ENCODE measurements at places on chromosomes 1 and 21.

DNA sequence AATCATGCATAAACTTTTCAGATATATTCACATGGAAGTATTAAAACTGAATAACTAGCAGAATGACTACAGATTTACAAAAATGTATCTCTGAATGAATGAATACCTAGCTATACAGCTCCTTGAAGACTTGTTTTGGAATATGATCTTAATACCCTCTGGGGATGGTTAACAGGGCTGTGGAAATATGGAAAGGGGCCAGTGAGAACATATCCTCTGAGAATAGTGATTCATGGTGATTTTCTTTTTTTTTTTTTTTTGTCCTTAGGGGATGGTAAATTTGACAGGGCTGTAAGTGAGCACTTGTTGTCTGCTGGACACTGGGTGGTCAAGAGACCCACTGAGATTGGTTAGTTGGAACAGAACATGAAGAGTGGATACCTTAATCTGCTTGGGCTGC is 80.7 kb upstream of the HP1BP3 start:
- DNase-seq: no peak

- no peak for DNase-seq
Measured at GRCh38 chr1:83531521-83532309, 467.2 kb downstream of the TTLL7 start.

DNA sequence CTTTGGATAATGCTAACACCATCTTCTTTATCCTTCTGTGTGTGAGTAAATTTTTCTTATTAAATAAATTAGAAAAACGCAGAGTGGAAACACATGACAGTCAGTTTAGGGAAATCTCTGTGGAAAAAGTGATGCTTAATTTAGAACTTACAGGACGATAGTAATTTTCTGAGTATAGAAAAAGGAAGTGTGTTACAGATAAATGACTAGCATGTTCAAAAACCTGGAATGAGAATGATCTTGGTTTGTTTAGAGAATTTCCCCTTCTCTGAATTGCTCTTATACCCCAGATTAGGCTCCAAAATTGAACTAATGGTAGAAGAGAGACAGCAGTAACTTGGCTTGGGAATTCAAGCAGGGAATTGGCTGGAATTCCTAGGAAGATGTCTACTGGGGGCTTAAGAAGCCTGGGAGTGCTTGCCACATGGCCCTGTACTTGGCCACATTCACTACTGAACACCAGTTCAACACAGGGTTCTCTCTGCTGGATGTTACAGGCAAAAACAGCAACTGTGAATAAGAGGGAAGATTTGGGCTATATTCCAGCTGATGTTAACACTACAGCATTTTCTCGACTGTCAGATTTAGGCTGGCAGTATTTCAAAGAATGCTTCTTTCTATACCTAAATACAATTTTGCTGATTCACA is 1004.2 kb downstream of the TTLL7 start:
- no peak for DNase-seq

DNA sequence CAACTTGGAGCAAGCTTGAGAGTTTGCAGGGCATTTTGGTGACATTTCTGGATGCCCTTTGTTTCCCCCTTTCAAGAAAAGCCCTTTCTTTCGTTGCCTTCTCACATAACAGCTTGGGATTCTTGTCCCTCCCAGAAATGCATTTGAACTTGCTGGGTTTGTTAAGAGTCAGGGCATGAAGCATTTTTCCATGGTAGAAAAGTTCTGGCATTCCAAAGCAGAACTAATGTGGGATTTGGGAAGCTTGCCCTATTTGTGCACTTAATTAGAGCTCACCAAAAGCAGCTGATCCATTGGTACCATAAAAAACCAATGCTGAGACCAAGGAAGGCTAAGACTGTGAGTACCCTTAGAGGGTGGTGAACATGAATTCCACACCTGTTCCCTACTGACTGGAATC is 99.8 kb upstream of the HOOK1 start:
- no peak for DNase-seq

- DNase-seq: no peak
Measured at GRCh38 chr1:168146160-168146539, 9.4 kb upstream of the GPR161 start.

DNA sequence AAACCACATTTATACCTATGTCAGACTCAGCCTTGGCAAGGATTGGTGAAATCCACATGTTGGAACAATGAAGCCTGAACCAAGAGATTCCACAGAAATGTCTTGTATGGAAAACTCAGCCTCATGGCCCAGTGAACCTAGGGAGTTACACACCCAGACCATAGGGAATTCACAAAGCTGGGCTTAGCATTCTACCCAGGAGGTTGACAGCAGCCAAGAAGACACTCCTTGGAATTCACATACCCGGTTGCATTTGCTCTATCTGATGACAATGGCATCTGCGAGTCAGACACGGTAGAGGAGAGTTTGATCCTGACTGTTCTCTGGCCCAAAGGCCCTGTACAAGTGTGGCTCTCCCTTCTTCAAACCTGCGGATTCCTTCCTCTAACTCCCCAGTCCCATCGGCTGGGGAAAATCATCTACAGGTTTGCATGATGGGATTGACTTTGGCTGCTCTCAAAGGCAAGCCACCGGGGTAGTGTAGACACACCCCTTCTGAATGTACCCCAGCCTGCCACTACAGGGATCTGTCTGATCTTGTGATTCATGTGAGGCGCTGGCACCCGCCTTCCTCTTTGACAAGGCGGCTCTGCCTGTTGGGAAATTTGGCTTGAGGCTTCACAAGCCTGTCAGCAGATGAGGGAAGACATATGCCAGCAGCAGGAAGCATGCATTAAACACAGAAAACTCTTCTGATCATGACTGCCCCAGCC is 297.3 kb upstream of the KAZN start:
- DNase-seq: no peak

GRCh38 chr1:52436817-52437216 is 32.4 kb downstream of the PRPF38A start:
- DNase-seq: no peak

- no peak for DNase-seq
Measured at GRCh38 chr1:201213106-201213770, 22.6 kb downstream of the IGFN1 start.

- DNase-seq: no peak
Measured at GRCh38 chr1:95003433-95003738, 69.4 kb downstream of the ALG14 start.

DNA sequence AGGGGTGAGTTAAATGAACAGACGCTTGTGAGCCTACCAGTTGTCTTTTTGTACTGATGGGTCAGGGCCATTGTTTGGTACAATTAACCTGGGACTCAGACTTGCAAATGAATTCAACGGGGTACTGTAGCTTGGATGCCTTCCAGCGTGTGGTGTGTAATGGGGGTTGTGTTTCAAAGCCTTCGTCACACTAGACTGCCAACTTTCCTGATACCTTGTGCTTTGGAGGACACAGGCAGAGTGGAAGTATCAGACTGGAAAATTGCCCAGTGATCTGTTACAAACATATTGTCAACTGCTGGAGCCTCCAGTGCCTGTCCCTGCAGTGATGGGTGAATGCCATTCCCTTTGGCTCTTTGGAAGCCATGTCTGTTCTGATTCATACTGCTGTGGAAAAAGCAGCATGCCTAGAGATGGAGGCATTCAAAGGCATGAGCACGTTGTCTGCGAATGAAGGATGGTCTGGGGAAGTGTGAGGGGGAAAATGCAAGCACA is 384.5 kb downstream of the LMX1A start:
- no peak for DNase-seq

GRCh38 chr1:169527451-169528214 is 41.9 kb upstream of the SLC19A2 start:
- DNase-seq: no peak

DNA sequence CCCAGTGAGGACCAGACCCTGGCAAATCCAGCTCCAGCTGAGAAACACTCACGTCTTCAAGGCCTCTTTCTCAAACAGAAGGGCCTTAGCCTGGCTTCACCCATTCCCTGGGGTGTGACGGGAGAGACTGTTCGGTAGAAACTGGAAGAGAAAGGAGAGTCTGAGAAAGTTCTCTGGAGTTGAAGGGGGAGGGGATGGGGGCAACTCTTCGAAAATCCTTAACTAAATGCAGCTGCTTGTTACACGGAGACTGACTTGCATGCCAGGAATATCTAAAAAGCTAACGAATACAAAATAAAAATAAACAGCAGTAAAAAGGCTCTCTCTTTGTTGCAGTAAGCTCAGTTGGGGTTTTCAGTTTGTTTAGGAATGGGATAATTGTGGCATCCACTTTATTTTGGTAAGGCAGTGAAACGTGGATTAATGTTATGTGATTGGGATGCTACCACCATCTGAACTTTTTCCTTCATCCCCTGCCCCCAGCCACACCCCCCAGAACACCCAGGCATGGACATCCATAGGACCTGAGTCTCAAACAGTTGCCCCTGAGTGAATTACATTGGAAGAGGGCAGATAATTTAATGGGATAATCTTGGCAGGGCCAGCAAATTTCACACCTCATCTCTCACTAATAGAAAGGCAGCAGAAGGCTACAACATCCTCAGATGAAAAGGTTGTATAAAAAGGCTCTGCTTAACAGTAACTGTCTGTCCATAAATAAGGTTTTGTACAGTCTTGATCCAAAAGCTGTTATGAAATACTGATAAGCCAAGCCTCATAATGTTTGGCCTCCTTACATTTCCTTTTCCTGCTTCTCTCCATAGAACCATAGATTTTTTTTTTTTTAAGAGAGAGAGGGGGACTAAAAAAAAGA is 5.8 kb downstream of the ROR1 start:
- DNase-seq: no peak

- no peak for DNase-seq
Measured at GRCh38 chr1:10613340-10613739, 138.6 kb downstream of the PEX14 start.

DNA sequence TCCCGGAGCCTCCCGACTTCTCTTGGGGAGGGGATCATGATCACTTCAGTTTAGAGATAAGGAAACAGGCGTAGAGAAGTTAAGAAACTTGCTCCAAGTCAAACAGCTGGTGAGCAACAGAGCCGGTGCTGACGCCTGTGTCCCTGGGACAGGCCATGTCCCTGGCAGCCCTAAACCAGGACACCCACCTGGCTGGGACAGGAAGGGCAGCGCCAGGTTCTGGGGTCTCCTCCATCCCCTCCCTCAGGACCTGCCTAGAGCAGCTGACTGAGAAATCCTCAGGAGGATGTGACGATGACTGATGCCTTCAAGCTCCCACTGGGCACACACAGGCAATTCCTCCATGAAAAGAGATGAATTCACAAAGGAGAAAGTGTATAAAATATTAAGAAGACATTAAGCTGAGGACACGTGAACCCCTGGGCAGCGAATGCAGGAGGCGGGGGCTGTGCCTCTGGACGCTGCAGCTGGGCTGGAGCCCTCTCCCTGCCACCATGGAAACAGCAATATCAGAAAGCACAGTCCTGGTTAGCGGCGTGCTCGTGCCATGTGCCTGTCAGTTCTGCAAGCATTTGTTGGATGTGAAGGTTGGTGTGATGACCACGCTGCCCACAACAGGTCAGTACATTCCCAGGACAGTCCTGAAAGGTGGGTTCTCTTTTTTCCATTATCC is 40.1 kb upstream of the C1orf174 start:
- no peak for DNase-seq

GRCh38 chr1:237873487-237874211 is 17.1 kb downstream of the ZP4 start:
- no peak for DNase-seq

Measured in brain pericyte (primary cell).